ENCODE measurements at places on chromosomes 7 and 10.

DNA sequence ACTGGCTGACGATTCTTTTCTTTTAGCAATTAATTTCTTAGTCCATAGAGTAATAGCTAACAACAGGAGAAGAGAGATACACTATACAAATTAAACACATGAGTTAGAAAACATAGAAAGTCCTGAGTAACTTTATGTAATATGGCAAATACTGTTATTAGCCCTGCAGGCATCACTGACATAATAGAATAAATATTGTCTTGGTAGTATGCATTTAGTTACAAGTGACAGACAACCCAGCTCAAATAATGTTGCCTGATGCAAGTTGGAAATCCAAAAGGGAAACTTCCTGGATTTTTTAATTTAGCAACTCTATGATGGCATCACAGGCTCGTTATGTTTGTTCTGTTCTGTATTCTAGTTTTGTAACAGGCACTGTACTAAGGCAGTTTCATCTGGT lies 95.1 kb downstream of the DKK1 start:
- no peak for DNase-seq

- DNase-seq: no peak
Measured at GRCh38 chr10:1315178-1315577, 259.0 kb downstream of the WDR37 start.

DNA sequence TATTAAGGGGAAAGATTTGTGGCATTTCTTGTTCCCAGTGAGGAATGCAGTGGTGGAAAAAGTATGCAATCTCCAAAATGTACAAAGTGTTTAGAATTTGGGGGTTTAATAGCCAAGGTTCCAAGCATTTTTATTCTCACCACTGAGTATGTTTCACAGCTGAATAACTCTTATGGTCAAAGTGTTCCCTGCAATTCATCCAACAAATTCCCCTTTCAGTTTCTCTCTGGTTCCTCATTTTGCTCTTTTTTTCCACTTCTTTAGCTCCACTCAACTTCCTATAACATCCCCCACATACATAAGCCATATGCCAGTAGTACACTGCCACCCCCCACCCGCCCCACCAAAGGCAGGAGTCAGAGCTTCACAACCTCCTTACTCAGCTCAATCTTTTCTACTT lies 4.6 kb downstream of the HECW1 start:
- no peak for DNase-seq

GRCh38 chr10:110404825-110405224 lies 92.9 kb upstream of the DUSP5 start:
- DNase-seq: no peak

- DNase-seq: no peak
Measured at GRCh38 chr7:73905360-73905759, 44.4 kb downstream of the TMEM270 start.

DNA sequence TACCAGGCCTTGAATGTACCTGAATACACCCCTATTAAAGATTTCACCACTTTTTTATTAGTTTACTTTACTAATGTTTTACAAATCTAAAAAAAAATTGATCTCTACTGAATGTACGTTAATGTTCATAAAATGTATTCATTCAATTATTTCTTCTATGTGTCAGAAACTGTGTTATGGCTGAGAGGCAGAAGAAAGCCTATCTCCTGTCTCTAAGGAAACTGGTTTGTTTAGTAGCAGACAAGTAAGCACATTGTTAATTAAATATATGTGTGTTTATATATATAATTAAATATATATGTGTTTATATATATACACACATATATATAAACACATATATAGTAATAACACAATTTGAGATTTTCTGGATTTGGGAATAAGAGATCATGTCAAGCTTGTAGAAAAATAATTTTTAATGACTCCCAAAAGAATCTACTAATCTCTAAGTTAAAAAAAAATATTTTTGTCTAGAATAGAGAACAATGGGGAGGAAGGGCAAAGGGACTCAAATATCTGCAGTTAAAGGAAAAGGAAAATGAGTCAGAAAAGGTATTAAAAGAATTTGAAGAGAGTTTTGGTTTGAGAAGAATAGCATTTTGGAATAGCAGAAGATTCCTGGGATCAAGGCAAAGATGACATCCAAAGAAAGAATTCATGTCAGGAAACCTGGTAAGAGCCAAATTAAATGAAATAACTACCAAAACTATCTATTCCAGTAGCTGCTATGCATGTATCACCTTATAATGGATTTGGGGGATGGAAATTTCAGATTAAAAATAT lies 92.1 kb downstream of the CH25H start:
- no peak for DNase-seq

GRCh38 chr10:30371954-30372353 lies 22.9 kb upstream of the MTPAP start:
- no peak for DNase-seq

DNA sequence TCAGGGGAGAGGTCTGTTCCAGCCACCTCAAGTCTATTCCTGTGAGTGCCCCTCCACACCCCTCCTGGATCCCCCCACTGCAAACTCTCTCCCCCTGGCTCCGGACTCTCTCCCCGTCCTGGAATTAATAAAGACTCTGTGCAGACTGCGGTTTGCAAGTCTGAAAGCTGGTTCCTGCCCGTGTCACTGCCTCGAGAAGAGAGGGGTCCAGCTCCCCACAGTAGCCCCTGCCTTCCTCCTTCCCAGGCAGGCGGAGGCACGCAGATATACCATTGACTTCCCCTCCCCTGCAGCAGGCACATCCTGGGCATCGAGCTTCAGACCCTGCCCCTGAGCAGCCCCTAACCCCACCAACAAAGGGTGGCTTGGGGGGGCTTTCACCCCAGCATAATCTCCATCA lies 2.2 kb upstream of the ELN start:
- DNase-seq: no peak

DNA sequence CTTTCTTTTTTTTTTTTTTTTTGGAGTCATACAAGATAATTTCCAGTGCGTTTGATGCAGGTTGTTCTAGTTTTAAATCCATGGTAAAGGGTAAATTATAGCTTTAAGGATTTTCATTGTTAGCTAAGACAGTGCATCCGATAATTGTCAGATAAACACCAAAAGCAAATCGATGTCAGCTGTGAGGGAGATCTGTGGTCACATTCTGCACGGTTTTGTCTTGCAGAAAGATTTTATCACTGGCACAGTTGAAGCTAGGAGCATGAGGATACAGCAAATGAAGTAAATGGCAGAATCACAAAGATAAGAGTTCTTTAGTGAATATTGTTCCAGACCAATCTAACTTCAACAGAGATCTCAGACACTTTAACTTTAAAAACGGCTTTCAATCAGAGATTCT lies 648.8 kb upstream of the COBL start:
- no peak for DNase-seq

DNA sequence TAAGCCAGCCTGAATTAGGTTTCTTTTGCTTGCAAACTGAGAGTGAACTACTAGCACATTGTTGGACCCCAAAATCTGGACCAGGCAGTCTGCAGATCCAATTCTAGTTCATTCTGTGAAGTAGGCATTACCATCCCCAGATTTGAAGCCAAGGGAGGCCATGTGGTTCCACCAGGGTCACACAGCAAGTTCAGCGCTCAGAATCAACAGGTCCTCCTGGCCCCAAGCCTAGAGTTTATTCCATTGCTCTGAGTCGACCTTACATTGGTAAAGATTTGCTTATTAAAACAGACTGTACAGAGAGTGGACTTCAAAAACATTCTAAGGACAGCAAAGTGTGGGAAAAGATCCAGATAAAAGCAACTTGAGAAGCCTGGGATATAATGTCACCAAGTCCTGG lies 50.9 kb downstream of the AFAP1L2 start:
- no peak for DNase-seq
